ENCODE measurements at places on chromosomes 1 and 21.

- peak; percentile 80 for DNase-seq
Observed at GRCh38 chr1:40860706-40861223, 1.4 kb downstream of the CITED4 start.

DNA sequence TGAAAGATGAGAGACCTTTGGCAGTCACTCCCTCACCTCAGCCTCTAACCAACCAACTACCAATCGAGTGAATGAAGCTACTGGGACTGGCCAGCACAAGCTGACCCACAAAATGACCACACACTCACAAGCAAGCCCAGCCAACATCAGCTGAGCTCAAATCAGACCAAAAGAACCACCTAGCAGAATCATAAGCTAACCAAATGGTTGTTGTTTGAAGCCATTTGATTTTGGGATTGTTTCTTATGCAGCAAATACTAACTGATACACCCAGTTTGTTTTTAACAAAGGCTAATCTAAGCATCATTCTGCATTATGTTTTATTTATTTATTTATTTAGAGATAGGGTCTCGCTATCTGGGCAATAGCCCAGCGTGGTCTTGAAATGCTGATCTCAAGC lies 310.4 kb downstream of the SETD4 start:
- DNase-seq: no peak

DNA sequence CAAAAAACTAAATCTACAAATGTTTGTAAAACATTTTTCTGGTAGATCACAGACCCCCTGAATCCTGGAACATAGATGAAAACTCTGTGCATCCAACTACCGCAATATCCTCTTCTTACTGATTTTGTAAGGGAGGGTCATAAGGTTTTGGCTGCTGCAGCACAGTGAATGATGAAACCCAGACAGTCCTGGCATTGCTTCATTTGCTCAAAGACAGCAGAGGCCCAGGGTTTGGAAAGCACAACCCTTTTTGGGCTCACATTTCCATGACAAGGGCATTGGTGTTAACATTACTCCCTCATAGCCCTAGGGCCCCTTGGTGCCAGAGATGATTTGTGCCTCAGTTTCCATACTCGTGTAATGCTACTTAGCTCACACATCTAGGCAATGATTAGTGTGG lies 51.2 kb downstream of the PLXNA2 start:
- no peak for DNase-seq

- DNase-seq: no peak
Observed at GRCh38 chr1:88742531-88742930, 58.5 kb downstream of the PKN2 start.

- DNase-seq: no peak
Observed at GRCh38 chr21:25637851-25638659, 1.0 kb upstream of the JAM2 start.

DNA sequence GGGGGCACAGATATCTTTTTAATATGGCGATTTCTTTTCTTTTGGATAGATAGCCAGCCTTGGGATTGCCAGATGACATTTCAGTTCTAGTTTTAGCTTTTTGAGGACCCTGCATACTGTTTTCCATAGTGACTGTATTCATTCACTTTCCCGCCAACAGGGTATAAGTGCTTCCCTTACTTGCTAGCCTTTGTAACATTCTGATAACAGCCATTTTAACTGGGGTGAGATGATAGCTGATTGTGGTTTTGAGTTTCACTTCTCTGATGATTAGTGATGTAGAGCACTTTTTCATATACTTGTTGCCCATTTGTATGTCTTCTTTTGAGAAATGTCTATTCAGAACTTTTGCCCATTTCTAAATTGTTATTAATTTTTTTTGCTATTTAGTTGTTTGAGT lies 151.9 kb downstream of the NTPCR start:
- DNase-seq: no peak

- DNase-seq: no peak
Observed at GRCh38 chr1:145878724-145879123, 6.9 kb downstream of the ANKRD35 start.

GRCh38 chr21:43806017-43806710 lies 16.8 kb downstream of the RRP1 start:
- no peak for DNase-seq

Data from AML-193 (cell line).